ENCODE measurements at places on chromosomes 4 and X.
A peak's percentile ranks its signal among the peaks of the same experiment; 100 is the strongest.

- no peak for DNase-seq
Measured at GRCh38 chr4:3677748-3678070, 88.5 kb upstream of the ADRA2C start.

DNA sequence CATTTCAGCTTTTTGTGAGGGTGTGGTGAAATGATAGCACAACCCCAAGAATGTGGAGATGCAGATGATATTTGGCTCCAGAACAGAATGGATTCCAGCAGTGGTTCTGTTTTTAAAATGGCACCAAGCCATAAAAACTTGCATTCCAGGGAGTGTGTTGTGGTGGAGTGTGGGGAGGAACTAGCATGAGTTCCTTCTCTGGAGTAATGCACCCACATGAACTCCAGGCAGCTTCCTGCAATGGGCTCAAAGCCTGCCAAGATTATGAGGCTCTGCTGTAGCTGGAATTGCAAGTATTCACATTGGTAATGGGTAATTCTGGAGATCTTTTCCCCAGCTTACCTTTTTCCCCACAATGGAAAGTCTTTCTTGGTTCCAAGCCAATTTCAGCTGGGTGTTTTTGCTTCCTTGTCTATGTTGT, 161.4 kb downstream of the RAB28 start:
- no peak for DNase-seq

- peak; percentile 40 for DNase-seq
Measured at GRCh38 chrX:71650333-71650969, 16.9 kb upstream of the LOC101059915 start.

GRCh38 chrX:68652326-68653170, 5.1 kb downstream of the STARD8 start:
- no peak for DNase-seq

GRCh38 chr4:27638163-27638915, 777.7 kb downstream of the STIM2 start:
- DNase-seq, result no peak

- no peak for DNase-seq
Measured at GRCh38 chr4:95409127-95409526, 139.6 kb downstream of the UNC5C start.

GRCh38 chrX:13340182-13340791, 20.4 kb upstream of the ATXN3L start:
- no peak for DNase-seq

DNA sequence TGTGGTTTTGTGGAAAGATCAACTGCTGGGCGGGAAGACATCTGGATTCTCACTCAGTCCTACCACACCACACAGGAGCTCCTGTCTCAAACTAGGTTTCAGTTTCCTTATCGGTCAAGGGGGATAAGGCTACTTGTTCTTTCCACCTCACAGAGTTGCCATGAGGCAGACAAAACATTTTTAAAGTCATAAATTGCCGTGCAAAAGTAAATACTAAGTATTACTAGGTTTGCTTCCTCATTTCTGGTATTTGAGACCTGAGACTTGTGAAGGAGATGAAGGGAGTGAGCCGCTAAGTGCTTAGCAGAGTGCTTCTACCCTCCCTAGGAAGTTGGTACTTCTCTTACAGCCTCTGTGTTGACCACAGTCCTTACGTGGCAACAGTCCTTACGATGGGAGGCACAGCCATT, 1.5 kb downstream of the LAP3 start:
- DNase-seq, result no peak

GRCh38 chr4:93648258-93648657, 180.3 kb upstream of the ATOH1 start:
- no peak for DNase-seq

DNA sequence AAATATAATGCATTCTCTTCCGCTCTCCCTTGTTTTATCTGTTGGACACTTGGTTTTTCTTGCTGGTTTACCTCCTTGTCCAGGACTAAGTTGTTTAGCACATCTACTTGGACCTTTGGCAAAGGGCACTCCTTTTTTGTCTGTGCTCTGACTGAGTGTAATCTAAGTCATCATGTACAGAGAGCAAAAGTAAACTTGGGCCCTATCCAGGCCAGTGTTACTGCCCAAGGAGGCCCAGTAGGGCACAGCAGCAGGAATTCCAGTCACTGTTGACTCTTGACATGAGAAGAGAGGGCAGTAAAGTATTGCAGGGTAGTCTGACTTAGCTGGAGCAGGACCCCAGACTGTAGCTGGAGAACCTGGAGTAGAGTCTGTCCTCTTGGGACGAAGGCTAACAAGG, 445.5 kb downstream of the ZIC3 start:
- no peak for DNase-seq

- no peak for DNase-seq
Measured at GRCh38 chr4:337932-338758, 531 bp downstream of the ZNF141 start.

DNA sequence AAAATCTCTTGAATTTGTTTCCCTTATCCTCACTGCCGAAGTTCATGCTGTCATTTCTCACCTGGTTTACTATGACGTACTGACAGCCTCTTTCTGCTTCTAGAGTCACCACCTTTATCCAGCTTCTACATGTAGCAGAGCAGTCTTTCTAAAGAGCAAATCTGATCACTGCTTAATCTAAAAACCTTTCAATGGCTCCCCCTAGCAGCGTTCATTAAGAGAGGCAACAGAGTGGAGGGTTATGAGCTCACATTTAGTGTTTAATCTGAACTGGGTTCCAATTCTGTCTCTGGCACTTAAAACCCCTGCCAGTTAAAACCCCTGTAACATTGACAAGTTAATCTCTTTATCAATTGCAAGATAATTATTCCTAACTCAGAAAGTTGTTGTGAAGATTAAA, 4.4 kb downstream of the RBPJ start:
- DNase-seq, result peak; percentile 29

DNA sequence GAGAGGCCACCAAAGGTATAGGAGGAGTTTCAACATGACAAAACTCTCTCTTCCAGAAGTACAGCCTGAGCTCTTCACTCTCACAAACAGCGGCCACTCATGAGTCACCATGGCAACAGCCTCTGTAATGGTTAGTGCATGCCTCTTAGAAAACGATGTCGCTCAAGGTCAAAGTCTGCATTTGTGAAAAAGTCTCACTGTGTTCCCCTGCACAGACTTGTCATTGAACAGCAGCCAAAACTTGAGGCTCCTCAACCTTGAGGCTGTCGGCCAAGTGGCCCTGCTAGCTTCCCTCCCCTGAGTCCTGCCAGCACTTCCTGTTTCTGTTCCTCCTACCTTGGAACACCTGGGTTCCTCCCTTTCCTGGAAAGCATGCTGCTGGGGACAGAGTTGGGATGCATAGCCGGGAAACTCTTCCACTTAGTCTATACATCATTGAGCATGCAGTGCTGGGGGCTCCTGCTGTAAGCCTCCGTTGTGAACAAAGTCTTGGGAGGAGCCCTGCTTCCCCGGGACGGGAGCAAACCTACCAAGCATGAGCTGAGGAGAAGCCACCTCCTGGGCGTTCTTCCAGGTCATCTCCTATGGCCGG, 66.6 kb downstream of the ING2 start:
- peak; percentile 79 for DNase-seq
